ENCODE measurements at places on chromosomes 7 and 10.

- DNase-seq, result no peak
These were observed 353.2 kb downstream of the HGF start for GRCh38 chr7:81416659-81417058.

DNA sequence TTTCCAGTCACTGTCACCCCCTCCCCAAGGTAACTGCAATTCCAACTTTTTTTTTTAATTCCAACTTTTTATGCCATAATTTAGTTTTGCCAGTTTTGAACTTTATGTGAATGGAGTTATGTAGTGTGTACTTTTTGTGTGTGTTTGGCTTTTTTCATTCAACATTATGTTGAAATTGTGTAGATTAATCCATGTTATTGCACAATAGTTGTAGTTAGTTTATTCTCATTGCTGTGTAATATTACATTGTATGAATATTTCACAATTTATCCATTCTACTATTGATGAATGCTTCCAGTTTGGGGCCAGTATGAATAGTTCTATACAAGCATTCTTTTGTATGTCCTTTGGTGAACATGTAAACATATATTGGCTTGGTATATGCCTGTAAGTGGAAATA, 32.5 kb downstream of the MXI1 start:
- DNase-seq, result no peak

- no peak for DNase-seq
These were observed 4.4 kb upstream of the STEAP4 start for GRCh38 chr7:88310956-88311674.

DNA sequence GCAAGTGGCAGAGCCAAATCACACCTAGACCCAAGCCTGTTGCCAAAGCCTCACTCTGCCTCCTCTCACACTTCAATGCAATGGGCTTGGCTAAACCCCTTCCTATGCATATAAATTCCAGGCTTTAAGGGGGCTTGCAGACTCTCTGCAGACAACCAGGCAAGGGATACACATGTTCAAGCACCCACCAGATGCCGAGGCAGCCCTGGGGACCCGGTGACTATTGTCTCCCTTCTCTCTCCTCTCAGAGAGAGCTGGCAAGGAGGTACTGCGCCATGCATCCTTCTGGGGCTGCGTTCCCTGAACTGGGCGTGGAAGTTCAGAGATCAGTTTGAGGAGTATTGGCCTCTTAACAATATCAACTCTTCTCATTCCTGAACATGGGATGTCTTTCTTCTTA, 131.2 kb downstream of the ARHGAP22 start:
- DNase-seq, result no peak

GRCh38 chr7:24899161-24899560, 80.8 kb downstream of the OSBPL3 start:
- DNase-seq, result no peak

DNA sequence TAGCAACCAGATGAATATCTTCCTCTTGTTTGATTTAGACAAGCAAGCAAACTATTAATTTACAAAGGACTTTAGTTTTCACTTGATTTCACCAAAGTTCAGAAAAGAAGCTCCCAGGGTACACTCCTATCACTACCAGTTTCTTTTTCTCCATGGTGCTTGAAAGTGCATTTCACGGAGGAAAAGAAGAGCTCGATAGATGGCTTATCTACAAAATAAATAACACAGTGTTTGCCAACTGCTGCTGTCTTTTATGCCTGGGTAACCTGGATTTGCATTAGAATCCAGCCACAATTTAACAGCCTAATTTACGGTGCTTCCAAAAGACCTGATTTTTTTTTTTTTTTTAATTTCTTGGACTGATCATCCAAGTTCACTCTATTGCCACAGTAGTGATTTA, 275.7 kb downstream of the GPR37 start:
- no peak for DNase-seq

DNA sequence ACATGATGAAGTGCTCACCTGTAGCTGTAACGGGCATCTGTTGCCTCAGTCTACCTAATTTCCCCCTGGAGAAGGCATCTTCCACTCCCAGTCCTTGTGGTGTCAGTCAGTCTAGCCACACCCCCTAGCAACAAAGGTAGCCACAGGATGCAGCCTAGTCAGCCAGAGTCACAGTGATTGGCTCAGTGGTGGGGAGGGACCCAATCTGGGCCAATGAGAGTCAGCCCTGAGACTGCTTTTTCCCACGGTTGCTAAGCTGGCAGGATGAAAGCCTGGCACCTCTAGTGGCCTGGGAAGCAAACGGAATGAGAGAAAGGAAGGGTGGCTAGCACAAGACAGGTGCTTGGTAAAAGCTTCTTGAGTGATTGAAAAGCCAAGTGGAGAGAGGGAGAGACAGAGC, 118.6 kb downstream of the SH3PXD2A start:
- DNase-seq, result no peak

DNA sequence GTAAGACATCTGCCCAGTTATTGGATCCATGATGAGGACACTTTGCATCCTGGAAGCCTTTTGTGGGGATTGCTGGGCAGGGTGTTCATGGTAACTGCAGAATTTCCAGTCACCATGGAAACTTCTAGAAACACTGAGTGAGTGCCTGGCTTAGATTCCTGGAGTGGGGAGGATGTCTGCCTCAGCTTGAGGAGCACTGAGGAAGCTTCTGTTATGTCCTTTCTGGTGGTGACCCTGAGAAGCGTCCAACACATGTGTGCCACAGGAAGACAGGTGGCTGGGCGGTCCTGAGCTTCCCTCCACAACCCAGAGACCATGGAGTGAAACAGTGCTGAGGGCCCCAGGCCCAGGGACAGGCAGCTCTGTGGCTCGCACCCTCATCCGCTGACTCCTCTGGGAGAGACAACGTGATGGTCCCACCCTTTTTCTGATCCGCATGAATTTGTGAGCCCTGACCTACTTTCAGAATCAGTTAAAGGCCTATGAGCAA, 191.8 kb upstream of the CXCL12 start:
- no peak for DNase-seq

All from NCI-H2107 (cell line).